Natural killer cell treated with Interleukin-12 subunit alpha and Interleukin-12 subunit beta and Interleukin-15 and Interleukin-18, amount 100 ng/mL, for 72 hours (primary cell): ENCODE measurements at places on chromosomes 2 and 18.

GRCh38 chr2:30382995-30383394 lies 64.1 kb upstream of the LCLAT1 start:
- no peak for DNase-seq

GRCh38 chr18:11149441-11150270 lies at the start of gene PIEZO2:
Gene PIEZO2 (minus strand): TSS chr18:11149569. CDS start chr18:11148588, 981 bp downstream.
- DNase-seq = no peak

DNA sequence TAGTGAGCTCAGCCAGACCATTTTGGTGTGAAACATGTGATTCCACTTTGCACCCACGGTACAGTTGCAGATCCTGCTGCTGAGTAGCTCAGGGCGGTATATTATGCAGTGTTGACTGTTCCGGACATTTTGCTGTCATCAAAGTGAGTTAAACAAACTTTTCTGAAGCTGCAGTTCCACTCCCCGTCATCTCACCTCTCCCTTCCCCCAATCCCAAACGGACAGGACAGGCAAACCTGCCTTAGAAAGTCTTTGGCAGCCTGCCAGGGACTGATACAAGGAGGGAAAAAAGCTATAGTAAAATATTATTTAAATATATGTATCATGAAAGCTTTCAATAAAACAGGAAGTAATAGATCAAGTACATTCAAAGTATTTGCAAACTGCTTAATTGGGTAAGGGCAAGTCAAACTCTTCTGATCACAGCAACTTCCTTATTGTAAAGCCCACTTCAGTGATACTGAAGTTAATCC lies 35.5 kb upstream of the SP5 start:
- DNase-seq = no peak

DNA sequence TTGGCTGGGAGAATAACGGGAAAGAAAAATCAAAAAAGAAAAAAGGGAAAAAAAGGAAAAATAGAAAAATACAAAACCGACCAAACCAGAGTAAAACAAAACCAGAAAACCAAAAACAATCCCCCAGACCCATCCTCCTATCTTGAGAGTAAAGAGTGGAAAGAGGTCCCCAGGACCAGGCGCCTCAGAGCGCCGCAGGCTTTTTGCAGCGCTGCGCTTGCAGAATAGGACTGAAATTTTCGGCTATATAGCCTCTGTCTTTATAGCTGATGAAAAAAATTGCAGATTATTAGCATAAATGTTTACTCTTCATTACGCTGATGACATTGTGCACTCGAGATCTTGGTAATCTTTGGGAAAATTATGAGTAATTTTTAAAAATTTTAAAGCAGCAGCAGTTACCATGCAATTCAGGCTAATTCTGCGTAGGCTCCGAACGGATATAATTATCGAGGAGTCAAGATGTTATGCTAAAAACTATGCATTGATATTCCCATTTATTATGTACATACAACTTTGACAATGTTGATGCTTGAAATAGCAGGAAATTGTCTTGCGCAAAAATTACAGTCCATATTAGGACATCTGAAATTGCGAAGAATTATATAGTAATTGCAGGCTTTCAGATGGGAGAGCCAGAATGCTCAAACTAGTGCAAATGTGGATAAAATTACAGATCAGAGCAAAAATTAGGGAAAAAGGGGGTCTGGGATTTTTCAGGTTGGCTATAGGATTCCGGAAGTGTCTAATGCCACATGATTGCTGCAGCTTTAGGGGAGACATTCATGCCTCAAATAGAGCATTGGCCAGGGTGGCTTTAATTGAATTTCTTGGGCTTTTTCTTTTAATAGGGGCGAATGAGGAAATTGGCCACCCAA lies 8.3 kb downstream of the DLX1 start:
- no peak for DNase-seq

DNA sequence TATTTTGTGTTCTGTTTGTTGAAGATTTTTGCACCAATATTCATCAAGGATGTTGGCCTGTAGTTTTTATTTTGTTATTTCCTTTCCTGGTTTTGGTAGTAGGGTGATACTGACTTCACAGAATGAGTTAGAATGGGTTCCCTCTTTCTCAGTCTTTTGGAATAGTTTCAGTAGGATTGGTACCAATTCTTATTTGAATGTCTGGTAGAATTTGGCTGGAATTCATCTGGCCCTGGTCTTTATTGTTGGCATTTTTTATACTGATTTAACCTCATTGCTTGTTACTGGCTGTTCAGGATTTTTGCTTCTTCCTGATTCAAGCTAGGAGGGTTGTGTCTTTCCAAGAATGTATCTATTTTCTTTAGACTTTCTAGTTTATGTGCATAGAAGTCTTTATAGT lies 263.7 kb downstream of the SOX11 start:
- DNase-seq = no peak

GRCh38 chr2:84830095-84830494 lies 50.8 kb downstream of the TRABD2A start:
- no peak for DNase-seq

- no peak for DNase-seq
Observed at GRCh38 chr2:104896446-104896845, 42.5 kb downstream of the POU3F3 start.

DNA sequence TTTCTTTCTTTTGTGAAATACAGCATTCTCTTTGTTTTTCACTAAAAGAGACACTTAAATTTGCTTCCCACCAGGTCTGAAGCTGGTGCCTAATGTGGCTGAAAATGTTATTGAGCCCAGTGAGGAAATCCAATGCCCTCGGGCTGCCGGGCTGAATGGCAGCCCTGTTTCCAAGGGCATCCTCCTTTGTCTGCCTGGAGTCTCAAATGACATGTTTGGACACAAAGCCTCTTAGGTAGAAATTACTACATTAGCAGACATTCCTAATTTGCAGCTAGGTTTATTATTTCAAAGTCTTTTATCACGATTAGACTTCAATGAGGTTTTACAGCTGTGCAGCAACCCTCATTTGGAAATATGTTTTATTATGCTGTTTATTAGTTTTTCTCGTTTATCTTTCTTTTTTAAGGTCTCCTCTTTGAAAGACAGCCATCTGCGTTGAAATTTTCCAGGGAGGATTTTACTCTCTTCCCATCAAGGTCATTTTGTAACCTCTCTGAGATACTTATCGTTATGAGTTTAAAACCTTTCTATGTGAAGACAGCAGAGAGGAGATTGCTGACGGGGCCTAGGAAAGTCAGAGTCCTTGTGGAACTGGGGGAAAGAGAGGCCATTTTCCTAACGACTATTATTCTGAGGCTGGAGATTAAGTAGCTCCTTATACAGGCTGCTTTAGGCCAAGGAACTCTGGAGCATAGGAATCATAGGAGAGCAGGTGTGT lies 59.0 kb upstream of the ZNF532 start:
- no peak for DNase-seq

DNA sequence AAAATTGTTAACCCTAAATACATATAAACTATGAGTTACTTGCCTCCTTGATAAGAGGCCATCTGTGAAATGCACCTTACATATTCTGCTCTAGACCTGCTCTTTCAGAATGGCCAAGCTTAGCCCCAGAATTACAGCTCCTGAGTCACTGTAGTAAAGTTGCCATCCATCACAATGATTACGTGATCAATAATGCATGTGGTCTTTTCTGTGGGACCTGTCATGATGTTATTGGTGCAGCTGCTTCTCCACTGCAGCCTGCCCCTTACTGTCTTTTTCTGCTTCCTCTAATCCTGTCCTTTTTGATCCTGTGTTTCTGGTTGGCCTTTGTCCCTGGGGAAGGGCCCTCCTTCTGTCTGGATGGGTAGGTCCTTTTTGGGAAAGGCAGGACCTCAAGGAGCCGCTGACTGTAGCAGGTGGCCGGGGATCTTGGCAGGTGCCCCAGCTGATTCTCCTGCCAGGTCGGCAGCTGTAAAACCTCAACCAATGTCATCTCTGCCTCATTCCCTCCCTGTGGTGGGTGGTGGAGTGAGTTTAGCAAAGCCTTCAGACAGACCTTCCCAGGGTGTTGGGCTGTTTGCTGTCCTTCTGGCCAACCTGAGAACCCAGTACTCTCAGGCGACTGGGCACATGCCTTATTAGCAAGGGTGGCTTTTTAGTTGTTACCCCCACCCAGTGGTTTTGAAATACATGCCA lies 126.2 kb upstream of the EML6 start:
- no peak for DNase-seq

- DNase-seq = no peak
Observed at GRCh38 chr2:70725505-70725904, 42.5 kb downstream of the ADD2 start.

GRCh38 chr2:170386554-170386953 lies 208.6 kb downstream of the MYO3B start:
- DNase-seq = no peak

- no peak for DNase-seq
Observed at GRCh38 chr18:77086656-77087392, 45.8 kb downstream of the MBP start.

DNA sequence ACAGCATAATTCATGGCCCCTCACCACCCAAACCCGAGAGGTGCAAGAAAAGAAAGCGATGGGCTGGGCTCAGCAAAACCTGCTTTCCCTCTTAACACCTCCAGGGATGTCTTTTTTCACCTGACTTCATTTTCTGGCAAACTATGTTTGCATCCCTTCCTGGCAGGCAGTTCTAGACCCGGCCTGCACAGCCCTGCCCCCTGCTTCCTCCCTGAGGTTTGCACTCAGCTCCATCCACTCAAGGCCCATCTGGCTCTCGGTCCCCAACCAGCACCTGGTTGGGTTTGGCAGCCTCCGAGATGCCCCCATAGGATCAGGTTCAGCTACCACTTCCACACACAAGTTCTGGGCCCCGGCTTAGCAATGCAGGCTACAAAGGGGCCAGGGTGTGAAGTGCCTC lies 185.7 kb downstream of the SMAD7 start:
- DNase-seq = no peak

- no peak for DNase-seq
Observed at GRCh38 chr2:17518212-17519154, at the start of gene RAD51AP2. Gene RAD51AP2 (minus strand): TSS chr2:17518440. CDS start chr2:17518415, 25 bp downstream.

DNA sequence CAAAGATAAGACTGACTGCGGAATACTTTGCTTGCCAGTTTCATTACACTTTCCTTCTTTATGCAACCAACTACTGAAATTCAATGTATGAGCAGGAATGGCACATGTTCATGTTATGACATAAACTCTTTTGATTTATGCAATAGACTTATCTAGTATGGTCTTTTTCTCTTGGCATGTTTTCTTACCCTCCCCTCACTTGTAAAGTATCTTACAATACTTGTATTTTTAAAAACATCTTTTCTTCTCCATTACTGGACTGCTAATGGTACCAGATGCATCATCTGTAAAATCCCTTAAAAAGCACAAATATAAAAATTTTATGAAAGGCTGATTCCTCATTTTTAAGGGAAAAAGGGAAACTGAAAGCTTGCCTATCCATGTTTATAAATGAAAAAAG lies 373.8 kb downstream of the ZEB2 start:
- no peak for DNase-seq

DNA sequence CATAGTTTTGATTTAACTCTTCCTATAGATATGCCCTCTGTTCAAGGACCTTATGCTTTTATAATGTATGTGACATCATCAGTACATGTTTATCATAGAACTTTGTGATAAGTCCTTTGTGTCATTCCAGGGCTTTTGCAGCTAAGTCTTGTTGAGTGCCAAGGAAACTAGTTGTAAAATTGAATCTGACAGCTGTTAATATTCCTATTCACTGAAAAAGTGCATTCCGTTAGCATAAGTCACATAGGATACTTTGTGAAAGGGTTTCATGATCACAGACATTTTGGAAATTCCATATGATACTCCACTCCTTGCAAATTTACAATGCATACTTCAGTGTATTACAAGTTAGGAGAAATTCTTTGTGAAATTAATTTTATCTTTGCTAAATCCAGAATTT lies 503.4 kb downstream of the CCDC85A start:
- DNase-seq = no peak

DNA sequence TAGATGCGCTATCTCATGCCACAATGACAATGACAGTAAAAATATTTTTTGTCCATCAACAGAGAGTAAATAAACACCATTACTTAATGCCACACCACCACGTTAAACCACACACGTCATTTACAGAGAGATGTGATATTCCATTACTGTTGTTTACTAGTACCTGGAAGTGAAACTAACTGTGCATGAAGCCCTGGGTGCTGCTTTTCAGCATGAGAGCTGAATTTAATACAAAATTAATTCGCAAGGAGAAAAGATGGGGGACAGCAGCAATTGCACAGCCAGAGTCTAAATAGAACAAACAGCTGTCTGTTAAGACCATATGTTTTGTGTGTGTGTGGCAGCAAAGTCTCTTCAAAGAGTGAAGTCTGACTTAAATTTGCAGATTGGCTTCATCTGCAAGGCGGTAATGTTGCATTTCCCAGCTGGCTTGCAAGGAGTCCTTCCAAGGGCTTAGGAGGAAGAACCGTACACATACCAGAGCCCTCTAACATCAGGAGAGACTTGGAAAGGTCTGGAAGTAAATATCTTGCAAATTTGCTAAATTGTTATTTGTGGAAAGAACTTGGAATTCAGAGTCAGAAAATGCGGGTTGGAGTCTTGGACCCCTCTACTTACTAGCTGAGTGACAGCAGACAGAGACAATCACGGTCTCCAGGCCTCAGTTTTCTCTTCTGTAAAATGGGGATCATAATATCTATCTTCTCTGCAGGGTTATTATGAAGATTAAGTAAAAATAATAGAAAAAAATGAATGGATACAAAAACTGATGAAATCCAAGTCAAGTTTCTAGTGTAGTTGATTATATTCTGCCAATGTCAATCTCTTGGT lies 127.6 kb downstream of the ALPK2 start:
- no peak for DNase-seq

DNA sequence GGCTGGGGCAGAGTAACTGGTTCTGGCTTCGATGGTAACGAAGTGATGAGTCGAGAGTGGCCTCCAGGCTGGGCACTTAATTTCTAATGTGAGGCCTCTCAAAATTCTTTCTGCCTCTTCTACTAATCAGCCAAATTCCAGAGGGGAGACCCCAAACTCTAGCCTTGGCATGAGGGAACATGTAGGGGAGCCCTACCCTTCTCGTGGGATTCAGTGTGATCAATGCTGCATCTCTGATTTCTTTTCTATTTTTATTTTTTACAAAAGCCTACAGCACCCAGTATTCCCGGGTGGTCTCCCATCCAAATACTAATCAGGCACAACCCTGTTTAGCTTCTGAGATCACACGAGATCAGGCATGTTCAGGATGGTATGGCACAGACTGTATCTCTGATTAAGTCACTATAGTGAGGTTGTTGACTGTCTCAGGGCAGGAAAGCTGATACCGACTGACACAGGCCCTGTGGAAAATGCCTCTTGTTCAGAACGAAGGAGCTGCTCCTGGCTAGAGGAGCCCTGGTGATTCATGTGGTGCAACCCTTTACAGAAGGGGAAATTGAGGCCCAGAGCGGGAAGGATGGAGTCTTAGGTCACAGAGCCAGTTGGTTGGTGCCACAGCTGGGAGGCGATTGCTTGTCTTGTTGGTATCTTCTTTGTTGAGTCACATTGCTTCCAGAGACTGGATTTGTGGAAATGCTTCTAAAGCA lies 126.3 kb upstream of the HS6ST1 start:
- DNase-seq = peak; percentile 55

DNA sequence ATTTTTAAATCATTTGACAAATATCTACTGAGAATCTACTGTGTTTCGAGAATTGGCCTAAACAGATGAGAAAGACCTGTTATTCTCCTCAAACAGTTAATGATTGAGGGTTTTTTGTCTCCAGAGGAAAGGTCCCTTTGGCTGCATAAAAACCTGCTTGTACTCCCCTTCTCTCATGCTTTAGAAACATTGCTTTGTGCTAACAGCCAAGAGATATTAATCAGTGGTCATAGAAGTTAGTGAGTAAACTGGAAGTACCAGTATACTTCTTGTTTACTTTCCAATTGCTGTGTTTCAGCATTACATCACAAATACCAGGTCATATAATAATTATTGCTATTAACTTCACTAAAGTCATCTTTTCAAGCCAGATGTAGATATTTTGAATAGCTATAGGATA lies 34.1 kb downstream of the ITGB6 start:
- no peak for DNase-seq

GRCh38 chr2:153645599-153645998 lies 167.0 kb upstream of the RPRM start:
- DNase-seq = no peak
